Effector memory CD8-positive, alpha-beta T cell (primary cell): ENCODE measurements at places on chromosomes 11 and 22.

DNA sequence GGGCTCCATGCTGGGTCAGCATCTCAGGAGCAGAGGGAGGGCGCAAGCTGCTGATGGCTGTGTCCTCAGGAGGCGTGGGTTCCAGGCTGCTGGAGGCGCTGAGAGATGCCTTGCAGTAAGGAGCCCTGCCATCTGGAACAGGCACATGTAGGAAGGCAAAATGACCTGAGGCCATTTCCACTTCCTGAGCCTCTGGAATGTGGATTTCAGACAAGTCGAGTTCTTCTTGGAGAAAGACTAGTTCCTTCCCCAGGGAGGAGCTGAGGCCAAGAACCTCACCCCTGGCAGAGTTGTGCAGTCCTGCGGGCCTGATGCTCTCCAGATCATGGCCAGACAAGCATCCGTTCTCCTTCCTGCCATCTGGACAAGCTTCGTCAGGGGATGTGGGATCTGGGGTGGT, 19.3 kb downstream of the HPS4 start:
- no peak for DNase-seq

GRCh38 chr11:93639548-93639947, 21.9 kb upstream of the CEP295 start:
- DNase-seq, result no peak

DNA sequence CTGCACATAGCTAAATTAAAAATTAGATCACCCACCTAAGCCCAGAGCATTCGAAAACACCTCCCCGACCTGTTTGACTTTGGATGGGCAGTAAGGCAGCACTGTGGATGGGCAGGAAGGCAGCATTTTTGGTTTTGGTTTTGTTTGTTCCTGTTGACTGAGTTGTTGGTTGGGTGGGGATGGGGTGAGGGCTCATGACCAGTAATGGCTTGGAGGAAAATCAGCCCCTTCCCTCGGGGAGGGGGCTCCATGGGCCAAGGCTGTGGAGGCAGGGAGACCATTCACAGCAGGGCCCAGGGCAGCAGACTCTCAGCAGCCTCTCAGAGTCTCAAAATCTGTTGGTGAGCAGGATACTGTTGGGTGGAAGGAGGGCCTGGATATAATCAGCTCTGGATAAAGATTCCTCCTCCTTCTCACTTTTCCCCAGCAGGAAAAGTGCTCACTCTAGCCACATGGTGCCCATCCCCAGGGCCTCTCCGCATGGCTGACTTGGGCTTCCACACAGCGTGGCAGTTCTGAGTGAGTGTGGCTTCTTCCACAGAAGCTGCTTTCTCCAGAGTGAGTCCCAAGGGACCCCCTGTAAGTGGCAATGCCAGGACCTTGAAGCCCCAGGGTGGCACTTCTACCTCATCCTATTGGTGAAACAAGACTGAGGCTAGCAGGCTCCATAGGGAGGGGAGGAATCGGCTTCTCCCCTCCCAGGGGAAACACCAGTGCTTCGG, 1491.2 kb downstream of the BRD1 start:
- no peak for DNase-seq

- DNase-seq, result no peak
Observed at GRCh38 chr11:1782831-1783724, 19.4 kb upstream of the CTSD start.

DNA sequence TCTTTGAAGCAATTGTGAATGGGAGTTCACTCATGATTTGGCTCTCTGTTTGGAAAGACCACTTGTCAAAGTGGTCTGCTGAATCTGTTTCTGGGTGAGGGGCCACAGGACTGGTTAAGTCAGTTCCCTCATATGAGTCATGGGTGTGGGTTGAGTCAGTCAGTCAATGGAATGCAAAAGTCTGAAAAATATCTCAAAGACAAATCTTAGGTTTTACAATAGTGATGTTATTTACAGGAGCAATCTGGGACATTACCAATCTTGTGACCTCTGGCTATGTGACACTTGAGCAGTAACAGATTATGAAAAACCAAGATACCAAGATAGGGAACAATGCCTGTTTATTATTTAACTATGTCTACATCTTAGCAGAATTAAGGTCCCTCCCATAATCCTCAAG, 311.6 kb downstream of the AASDHPPT start:
- DNase-seq, result no peak

DNA sequence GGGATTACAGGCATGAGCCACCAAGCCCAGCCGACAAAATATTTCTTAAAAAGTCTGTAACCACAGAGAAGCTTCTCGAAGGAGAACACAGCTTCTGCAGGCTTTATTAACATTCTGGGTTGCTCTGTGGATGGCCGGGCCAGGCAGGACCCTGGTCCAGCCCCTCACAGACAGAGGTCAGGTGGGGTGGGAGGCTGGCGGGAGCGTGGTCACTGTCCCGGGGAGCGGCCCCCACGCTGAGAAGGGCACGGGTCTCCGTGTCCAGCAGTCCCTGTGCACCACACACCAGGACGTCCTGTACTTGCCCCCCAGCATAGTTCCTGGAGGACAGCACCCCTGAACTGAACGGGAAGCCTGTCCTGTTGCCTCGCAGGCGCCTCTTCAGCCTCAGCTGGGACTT, 19.4 kb downstream of the DRD4 start:
- no peak for DNase-seq
